ENCODE measurements at places on chromosomes 5 and 9.

GRCh38 chr9:1083325-1083913 is 33.3 kb downstream of the DMRT2 start:
- DNase-seq, result peak; percentile 34

- peak; percentile 91 for DNase-seq
Observed at GRCh38 chr9:118961857-118962256, 407.4 kb downstream of the BRINP1 start.

- DNase-seq, result no peak
Observed at GRCh38 chr9:4280605-4281004, 19.3 kb downstream of the GLIS3 start.

DNA sequence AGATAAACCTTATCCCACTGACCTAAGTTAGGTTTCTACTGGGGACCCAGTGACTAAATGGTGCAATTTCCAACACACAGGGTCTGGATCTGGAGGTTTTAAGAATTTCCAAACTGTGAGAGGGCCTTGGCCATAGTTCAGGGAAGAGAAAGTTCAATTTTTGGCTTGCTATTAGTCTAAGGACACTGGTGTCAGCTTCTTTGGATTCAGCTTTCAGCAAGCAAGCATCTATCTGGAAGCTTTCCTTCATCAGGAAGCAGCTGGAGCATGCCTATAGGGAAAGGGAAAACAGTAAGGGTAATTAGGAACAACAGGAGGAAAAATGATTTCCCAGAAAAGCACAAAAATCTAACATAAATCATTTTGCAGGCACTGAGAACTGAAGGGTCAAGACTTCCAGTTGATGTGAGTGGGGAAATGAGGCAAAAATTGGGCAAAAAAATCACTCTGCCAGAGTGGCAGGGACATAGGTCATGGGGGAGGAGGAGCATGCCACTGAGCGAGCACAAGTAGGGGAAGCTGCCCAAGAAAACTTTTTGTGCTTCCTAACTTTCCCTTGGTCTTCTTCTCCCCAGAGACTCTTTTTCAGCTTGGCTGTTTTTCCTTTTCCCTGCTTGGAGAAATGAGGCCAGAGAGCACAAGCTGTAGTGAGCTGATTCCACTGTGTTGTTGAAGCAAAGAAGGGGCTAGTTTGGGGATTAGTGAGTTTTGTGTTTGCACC is 299.6 kb downstream of the FGF10 start:
- DNase-seq, result no peak

DNA sequence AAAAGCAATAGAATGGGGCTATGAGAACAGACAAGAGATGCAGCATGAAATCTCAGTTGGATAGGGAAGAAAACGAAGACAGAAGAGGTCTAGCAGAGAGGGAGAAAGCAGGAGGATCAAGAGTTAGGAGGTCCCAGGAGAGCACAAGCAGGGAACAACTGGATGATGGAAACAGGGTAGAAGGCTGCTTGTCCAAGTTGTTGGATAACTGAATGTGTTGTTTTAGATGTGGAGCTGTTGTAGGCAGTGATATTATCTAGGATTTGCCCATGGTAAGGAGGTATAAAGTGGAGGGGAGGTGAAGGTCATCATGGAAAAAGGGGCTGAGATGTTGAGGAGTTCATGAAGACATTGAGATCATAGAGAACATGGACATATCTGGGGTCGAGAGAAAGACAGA is 12.4 kb upstream of the RHOBTB3 start:
- DNase-seq, result no peak

- DNase-seq, result peak; percentile 36
Observed at GRCh38 chr5:126385524-126386502, 37.4 kb upstream of the GRAMD2B start.

- no peak for DNase-seq
Observed at GRCh38 chr5:29150840-29151239, 2042.6 kb upstream of the CDH6 start.

DNA sequence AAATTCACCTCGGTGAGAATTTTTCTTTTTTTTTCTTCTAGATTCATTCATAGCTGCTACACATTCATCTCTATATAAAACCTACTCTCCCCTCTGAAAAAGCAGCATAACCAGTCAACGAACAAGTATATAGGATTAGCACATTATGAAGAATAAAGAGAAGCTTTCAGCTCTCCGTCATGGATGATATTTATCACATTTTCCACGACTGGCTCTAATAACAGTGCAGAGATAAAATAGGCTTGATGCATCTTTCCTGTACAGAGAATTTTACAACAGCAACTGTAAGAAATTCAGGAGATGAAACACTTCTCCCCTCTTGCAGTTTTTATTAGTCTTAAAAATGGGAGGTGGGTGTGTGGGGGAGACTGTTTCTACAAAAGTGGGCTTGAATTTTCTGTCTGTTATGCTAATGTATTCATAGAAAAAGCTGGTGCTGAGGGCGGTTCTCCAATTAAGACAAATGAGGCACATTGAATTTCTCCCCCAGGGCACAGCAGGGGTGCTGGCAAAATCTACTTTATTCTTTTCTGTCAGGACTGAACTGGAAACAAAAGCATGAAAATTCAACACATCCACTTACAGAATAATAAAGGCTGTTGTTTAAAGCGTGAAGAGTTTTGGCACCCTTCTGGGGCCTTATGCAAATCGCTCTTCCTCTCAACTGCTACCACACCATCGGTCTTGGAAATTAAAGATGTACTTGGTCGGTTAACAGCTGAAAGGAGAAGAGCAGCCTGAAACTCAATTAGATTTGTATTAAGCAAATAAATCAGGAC is 233.9 kb upstream of the ZNF608 start:
- no peak for DNase-seq

- DNase-seq, result no peak
Observed at GRCh38 chr5:121378559-121379359, 472.9 kb upstream of the FTMT start.

DNA sequence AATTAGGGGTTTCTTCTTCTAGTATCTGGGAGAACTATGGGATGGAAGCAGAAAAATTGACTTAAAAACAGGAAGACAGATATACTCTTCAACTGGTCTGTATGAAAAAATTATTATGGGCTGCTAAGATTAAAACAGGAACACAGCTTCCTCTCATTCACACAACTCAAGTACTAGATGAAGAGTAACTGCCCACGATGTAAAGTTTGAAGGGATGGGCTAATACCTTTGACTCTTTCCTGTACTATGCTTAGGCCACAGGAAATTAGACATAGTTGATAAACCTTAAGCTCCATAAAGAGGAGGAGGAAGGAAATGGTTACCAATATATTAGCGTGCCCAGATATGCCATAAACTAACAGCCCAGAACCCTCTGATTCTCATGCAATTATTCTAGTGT is 88.6 kb downstream of the ANKRD31 start:
- DNase-seq, result no peak

- no peak for DNase-seq
Observed at GRCh38 chr5:12250454-12250853, 346.2 kb upstream of the CTNND2 start.
